ENCODE measurements at places on chromosomes 3 and 15. TPM values are rescaled to one million over a fixed set of nuclear protein-coding genes. Genes with fewer than 3 reads are reported as not detected.

DNA sequence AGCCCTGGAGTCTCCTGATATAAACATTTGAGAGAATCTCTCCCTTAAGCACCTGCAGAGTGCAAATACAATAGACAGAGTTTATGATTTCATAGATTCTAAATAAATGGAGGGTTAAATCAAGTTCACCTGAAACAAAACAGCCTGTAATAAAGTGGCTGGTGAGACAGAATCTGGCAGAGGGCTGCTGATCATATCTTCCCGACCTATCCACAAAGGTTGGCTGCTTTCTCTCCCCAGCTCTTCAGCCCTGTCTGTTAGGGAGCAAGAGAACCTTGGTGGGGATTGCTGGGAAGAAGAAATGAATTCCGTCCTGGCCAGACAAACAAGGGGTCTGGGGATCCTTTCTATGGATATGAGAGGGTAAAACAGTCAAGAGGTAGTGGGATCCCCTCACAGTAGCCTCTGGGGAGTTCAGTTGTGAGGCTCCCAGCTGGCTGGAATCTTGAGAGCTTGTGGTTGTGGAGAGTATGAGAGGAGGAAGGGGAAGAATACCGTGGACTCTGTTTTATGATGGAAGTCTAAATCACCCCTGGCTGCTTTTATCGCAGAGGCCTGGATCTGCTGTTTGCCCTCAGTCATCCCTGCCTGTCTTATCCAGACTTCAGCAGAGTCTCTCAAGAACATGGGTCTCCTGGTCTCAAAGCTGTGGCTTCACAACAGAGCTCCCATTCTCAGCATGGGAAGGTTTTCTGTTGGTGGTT lies 451.3 kb downstream of the NTRK3 start:
- no peak for DNase-seq

DNA sequence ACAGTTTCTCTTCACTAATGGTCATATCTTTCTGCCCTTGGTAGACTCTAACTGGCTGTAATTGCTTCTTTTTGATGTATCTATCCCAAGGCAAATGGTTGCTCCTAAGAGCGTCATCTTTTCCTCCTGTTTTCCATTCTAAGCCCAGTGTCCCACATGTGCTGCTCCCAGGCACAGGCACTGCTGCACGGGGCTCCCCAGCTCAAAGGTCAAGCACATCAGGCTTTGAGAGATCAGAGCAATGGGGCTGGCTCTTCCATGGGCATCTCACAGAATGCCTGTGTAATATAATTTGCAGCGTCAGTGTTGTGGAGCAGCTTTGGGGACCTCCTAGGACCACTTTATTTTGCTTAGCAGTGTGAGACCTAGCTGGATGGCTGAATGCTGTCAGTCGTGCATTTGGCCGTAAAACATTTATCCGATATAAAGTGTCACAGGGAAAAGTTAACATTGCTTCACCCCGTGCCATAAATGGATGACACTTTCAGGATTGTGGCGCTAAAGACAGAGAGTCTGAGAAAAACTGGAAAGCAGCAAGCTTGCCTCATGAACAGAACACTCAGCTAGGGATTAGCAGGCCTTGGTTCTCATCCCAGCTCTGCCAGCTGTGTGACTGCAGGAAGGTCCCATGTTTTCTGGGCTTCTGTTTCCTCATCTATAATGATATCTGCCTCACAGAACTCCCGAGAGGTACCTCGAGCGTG lies 277.5 kb upstream of the TBL1XR1 start:
- DNase-seq: no peak

DNA sequence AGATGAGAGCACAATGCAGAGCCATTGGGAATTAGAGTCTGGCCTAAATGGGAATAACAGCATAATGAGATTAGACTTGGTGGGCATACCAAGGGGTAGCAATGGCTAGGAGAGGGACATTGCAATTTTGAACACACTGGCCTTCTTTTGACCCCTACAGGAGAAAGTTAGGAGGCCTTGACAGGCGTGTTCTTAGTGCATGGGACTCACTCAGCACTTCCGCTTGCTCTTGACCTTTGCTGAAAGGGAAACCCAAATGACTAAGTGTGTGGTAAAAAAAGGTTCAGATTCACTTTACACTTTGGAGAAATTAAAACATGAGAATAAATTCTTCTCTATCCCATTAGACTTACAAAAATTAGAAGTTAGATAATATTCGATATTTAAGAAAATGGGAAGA lies 317.4 kb downstream of the DIPK2A start:
- no peak for DNase-seq

- no peak for DNase-seq
These were observed 1054.0 kb downstream of the AGBL1 start for GRCh38 chr15:87133704-87134103.

GRCh38 chr3:154718053-154718452 lies 288.1 kb upstream of the GPR149 start:
- DNase-seq: no peak

CPNE9 gene
- total RNA-seq: 4.4 TPM

Data from cerebellum (tissue), 4 donors.